ENCODE measurements at places on chromosomes 6 and 20.

DNA sequence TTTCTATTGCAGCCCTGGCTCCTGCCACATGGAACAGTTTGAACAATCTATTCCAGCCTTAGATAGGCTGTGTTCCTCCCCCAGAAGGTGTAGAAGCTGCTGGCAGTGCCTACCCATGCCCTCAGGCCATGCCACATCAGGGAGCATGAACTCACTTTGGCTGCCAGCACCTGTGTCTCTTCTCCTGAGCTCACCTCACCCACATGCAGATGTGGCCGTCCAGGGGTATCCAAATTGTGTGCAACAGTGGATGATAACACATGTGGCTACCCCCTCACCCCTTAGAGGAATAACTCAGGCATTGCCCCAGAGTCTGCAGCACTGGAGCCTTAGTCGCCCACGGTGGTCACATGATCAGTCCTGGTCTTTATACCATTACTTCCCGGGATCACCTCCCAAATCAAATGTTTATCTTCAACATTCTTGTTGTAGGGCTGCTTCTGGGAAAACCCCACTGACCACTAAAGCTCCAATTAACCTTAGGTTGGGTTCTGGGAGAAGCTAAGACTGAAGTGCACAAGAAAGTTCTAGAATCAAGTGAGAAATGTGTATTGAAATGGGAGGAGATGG lies 110.4 kb downstream of the BANF2 start:
- no peak for DNase-seq

GRCh38 chr6:31568537-31568961 lies 3.5 kb upstream of the LTA start:
- DNase-seq = no peak

DNA sequence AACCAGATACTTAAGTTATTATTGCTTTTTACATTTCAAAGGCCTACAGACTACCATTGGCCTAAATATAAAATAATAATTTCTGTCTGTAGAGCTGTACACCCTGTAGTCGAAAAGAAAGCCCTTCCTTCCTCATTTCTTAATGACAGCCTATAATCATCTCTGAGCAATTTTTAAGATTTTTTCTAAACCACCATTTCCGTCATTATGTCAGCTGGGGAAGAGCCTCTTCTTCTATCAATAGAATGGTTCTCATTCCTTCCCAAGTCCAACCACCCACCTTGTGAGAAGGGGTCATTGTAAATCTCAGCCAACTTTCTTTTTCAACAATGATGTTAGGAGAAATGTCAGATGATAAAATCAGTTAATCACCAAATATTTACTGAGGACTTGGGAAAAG lies 91.8 kb downstream of the PLEKHG1 start:
- no peak for DNase-seq

GRCh38 chr6:75113446-75113845 lies 92.4 kb downstream of the COL12A1 start:
- DNase-seq = no peak

DNA sequence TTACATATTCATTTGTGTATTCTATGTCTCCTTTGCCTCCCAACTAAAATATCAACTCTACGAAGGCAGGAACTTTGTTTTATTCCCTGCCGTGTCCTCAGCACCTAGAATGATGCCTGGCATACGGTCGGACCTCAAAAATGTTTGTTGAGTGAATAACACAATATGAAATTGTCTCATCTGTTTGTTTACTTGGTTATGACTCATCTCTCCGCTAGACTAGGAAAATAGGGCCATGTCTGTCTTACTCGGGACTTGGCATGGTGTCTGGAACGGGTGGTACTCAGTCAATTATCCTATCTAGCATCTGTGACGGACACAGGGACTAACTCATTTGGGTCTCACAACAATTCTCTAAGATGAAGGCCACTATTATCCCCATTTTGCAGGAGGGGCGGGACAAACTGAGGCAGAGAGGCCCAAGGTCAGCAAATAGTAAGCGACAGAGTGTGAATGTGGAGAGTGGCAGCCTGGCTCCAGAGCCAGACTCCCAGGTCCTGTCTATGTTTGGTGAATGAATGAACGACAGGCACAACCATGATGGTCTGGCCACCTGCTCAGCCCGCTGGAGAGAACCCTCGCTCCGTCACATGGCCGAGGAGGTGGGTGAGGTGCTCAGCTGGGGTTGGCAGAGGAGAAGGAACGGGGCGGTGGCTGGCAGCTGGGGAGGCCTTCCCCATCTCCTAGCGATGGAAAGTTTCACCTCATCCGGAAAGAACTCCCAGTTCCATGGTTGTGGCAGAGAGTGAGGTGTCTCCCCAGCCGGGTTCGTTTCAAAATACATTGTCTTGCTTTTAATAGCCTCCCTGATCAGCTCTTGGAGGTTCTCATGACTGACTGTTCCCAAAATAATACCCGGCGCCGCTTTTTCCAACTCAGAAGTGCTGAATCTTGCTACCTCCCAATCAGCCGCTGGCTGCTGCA lies 27.6 kb upstream of the NFATC2 start:
- no peak for DNase-seq

- DNase-seq = no peak
These were observed 39.7 kb downstream of the ANKEF1 start for GRCh38 chr20:10074513-10074912.

DNA sequence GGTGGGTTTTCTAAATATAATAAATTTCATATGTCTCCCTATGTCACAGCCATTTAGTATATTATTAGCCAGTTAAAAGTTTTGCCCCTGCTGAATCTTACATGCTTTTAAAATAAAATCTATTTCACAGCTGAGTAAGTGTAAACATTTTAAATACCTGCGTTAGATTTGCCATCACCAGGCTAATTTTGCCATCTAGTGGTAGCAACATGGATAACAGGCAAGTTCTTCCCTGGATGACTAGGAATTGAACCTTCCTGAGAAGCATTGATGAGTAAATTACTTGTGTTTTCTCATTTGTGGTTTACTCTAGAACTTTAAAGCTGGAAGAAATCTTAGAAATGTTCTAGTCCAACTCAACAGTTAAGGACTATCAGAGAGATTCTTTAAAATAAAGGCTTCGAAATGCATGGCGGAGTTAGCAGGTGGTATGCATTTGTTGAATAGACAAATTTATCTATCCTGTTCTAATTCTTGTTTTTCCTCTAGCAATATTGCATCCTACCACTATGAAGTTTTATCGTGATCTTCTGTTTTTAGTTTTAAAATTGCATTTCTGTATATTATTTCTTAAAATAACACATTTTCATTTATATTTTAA lies 2.6 kb downstream of the PRSS35 start:
- DNase-seq = no peak

DNA sequence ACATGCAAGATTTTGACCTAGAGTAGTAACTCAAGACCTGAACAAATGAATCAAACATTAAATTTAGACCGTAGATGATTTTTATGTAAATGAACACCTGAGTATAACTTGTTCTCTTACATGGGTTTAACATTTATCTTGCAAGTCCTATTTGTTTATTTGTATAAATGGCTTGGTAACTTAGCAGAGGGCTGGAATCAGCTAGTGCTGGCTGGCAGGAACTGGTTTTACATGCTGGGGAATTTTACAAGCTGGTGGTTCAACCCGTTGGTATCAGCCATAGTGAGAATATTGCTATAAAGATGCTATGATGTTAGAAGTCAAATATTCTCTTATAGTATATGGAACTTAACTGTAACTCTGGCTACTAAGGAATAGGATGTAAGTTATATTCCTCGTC lies 8.9 kb downstream of the SLC22A2 start:
- DNase-seq = no peak

- no peak for DNase-seq
These were observed 20.4 kb upstream of the MEP1A start for GRCh38 chr6:46772762-46773161.

DNA sequence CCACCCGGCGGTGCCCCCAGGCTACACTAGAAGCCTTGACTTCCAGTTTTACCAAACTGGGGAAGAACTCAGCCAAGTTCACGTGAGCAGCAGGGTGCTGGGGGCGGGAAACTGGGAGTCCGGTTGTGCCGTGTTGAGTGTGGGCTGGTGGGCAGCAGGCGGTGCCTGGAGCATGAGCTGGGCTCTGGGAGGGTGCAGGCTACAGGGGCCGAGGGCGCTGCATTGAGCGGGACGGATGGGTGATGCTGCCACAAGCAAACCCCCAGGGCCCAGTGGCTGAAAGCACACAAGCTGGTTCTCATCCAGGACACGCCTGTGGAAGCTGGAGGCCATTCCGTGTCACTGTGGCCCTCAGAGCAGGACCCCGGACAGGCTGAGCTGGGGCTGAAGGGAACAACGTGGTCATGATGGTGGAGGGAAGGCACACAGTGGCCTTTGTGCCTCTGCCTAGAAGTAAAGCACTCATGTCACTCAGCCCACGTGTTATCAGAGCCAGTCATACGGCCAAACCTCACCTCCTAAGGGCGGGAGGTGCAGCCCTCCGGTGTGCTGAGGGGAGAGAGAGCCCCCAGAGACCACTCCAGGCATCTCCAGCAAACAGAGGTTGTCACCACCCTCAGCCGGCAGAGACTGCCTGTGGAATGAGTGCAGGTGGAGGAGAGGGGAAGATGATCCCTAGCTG lies 29.5 kb downstream of the RBM38 start:
- DNase-seq = no peak

- DNase-seq = no peak
These were observed 671 bp downstream of the CDH4 start for GRCh38 chr20:61252601-61253263.

DNA sequence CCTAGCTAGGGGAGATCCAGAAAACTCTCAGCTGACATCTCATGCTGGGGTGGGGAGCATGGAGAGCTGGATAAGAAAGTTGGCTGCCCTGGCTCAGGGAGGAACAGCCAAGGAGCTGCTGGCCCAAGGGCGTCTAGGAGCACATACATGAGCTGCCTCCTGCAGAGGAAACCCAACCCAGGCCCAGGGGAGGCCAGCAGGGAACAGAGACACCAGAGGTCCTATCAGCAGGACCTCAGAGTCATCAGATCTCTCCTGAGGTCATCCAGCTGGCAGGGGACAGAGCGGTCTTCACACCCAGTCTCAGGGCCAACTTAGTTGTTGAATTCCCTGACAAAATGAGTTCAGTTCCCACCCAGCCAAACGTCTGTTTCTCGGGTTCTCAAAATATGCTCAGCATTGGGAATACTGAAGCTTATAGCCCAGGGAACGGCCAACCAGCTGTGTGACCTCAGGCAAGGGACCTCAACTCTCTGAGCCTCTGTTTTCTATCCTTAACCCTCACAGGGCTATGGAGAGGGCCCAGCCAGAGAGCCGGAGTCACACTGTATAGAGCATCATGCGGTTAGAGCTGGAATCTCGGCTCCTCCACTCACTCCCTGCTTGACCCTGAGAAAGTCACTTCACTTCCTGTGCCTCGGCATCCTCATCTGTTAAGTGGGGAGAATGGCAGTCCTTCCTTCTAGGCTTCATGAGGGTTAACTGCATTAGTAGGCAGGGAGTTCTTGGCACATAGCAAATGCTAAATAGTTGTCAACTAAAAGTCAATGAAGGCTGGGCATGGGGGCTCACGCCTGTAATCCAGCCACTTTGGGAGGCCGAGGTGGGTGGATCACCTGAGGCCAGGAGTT lies 13.8 kb downstream of the ADA start:
- no peak for DNase-seq

- no peak for DNase-seq
These were observed 12.1 kb upstream of the IP6K3 start for GRCh38 chr6:33758815-33759216.

- DNase-seq = no peak
These were observed 87.0 kb upstream of the B3GAT2 start for GRCh38 chr6:71043902-71044301.

- no peak for DNase-seq
These were observed 20.0 kb downstream of the ITPR3 start for GRCh38 chr6:33641144-33641543.

DNA sequence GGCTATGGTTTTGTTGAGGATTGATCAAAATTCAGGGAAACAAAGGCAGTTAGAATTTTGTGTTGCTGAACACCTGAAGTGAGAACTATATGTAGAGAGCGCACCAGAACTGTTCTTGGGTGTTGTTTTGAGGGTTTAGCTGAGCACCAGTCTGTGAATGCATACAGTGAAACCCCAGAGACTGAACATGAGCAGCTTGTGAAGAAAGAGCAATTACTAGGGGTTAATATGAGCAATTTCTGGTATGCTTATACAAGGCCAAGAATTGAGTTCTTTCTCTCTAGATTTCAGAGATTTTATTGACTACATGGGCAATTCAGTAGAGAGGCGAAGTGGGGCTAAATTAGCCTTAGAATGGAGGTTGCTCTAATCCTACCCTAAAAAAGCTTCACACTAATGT lies 93.9 kb downstream of the CD2AP start:
- no peak for DNase-seq

GRCh38 chr6:26232940-26233648 lies 131.9 kb upstream of the BTN3A2 start:
- DNase-seq = no peak

DNA sequence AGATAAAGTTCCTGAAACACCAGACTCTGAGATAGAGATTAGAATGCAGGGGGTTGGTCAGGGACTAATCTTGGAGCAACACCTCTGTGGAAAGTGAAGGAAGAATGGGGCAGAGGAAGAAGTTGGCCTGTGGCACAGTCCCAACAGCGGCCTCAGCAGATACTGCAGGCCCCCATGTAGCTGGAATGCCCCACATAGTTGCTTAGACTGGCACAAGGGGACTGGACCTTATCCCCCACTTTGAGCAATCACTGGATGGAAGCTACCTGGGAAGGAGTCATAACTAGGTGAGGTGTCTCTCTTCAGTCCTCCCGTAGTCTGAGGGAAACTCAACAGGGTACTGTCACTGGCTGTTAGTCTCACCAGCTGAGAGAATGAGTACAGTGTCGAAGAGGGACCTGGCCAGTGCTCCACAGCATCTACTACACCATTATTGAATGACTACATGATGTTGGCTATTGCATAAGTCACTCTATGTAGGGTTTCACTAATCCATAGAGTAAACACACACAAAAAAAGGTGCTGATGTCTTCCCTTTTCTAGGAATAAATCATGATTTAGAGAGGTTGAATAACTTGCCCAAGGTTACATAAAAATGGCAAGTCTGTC lies 47.5 kb downstream of the ADGRG6 start:
- no peak for DNase-seq

DNA sequence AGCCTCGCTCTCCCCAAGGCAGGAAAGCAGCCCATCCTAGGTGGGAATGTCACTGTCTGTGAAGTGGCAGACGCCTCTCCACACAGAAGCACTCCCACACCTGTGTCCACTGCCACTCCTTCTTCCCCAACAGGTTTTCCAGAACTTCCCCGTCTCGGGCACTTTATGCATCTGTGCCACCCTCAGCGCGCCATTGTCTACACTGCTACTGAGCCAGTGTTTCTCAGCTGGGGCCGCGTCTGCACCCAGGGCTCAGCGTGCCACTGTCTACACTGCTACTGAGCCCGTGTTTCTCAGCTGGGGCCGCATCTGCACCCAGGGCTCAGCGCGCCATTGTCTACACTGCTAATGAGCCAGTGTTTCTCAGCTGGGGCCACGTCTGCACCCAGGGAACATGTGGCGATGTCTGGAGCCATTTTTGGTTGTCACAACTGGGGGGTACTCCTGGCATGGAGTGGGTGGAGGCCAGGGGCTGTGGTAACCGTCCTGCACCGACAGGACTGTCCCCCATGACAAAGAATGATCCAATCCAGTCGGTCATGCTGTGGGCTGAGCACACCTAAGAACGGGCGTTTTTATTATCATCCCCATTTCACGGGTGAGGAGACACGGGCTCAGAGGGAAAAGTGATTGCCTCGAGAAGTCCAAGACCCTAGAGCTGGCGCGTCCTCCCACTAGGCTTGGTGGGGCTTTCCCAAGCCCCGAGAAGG lies 41.7 kb upstream of the ZBP1 start:
- DNase-seq = no peak

GRCh38 chr6:27630727-27631608 lies 158.1 kb upstream of the ZNF184 start:
- DNase-seq = no peak
